Central memory CD4-positive, alpha-beta T cell (primary cell): ENCODE measurements at places on chromosomes 12 and 14.

GRCh38 chr12:6420364-6420763 is 24.4 kb upstream of the CD27 start:
- no peak for DNase-seq

GRCh38 chr12:52950553-52950952 is 1.6 kb downstream of the KRT18 start:
- no peak for DNase-seq

DNA sequence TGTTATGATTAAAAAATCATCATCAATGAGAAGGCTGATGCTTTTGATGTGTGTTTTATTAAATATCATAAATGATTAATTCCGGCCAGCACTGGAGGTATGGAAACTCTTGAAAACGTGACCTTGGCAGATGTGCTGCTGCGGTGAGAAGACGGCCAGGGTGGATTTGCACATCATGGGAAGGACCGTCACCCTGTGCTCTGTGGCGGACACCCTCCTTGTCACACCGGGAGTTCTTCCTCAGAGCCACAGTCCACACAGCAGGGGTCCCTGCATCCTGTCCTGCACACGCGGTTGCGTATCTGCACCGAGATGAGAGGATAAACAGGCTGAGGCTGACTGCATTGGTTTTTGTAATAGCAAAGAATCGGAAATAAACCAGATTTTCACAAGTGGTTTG is 33.5 kb downstream of the FZD10 start:
- no peak for DNase-seq

DNA sequence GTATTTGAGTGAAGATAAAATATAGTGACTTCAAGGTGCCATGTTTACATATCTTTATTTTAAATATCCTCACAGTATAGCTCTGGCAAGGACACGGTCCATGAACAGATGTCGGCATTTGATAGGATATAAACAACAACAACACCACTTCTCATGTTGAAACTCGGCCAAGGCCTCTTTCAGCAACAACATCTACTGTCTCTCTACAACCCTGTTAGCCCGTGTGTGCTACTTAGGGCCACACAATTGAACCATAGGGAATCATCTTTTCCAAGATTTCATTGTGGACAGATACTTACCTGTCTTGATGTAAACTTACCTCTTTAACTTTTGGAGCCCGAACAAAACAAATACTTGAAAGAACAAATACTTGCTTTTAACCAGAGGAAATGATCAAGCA is 168.7 kb upstream of the SSTR1 start:
- DNase-seq: no peak

GRCh38 chr12:128698301-128698972 is 125.3 kb downstream of the SLC15A4 start:
- DNase-seq: no peak

GRCh38 chr14:85336817-85337216 is 193.1 kb upstream of the FLRT2 start:
- DNase-seq: no peak

DNA sequence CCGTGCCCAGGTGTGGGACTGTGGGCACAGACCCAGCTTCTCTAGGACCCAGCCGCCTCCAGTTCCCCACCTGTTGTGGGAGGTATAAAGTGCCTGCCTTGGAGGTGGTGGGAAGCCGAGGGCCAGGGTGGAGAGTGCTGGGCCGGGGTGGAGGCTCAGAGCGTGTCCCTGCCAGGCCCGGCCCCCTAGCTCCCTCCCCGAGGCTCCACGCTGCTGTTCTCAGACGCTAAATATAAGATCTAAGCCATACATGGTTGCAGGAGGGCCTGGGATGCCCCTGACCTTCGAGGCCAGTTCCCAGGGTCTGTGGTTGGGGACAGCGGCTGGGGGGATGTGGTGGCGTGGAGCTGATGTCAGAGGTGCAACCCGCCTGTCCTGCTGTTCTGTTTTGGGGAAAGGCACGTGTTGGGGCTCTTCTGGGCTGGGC is 10.8 kb downstream of the INF2 start:
- no peak for DNase-seq

- DNase-seq: no peak
Observed at GRCh38 chr12:105040476-105040875, 43.8 kb downstream of the ALDH1L2 start.

- DNase-seq: no peak
Observed at GRCh38 chr12:63978519-63978918, 134.0 kb downstream of the SRGAP1 start.

DNA sequence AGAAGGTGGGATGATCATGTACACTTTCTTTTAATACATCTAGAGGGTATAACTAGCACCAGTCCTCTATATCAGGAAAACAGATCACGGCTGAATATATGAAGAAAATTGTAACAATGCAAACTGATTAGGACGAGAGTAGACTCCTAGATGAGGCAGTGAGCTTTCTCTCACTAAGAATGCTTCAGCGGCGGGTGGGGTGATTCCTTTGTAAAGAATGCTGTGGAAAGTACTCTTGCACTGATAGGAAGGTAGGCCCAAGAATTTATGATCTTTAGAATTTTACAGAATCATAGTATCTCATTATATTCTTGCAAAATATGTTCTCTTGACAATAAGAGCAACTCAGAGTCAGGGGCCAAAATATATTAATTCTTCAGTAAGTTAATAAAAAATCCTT is 133.0 kb downstream of the LMNTD1 start:
- DNase-seq: no peak
